ENCODE measurements at places on chromosomes 11 and 22.
A peak's percentile ranks its signal among the peaks of the same experiment; 100 is the strongest.

GRCh38 chr22:24695561-24696511, 78.7 kb downstream of the PIWIL3 start:
- no peak for DNase-seq

- DNase-seq: no peak
Observed at GRCh38 chr11:119709638-119710346, 19.2 kb downstream of the NECTIN1 start.

GRCh38 chr11:66970807-66971442, 4.2 kb upstream of the C11orf86 start:
- DNase-seq: no peak

DNA sequence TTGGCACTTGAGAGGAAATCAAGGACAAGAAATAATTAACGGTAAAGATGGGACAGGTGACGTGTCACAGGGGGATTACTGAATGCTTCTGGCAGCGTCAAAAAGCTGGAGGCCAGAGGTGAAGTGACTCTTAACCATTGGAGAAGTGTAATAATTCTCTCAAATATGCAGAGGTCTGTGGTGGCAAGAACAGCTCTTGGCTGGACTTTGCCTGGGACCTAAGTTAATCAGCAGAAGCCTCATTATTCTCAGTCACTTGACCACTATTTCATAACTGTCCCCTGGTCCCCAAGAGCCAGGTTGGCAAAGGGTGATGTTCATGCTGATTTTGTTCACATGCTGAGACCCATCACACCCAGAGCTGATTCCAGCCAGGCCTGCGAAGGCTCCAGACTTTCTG, 72.9 kb downstream of the TIMP3 start:
- no peak for DNase-seq

DNA sequence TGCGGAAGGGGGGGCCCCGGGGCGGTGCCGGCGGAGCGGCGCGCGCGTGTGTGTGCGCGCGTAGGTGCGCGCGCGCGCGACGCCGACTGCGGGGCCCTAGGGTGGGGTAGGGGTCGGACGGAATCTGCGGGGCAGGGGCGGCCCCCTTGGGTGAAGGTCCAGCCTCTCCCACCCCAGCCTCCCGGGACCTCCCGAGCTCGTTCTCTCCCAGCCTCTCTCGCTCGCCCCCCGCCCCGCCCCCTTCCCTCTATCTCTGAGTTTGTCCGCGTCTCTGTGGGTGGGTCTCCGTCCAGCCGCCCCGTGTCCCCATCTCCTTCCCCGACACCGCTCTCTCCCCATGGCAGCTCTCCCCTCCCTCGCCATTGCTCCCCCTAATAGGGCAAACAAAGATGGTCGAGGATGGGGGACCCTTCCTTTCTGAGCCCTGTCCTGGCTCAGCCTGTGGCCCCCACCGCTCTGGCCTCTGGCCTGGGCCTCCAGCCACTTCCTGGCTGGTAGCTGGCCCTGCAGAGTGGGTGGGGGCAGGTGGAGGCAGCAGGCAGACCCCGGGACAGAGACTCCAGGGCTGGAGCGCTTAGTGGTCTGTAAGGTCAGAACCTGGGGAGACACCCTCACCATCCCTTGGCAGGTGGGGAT, 33.0 kb upstream of the PRR5 start:
- peak; percentile 5 for DNase-seq

- DNase-seq: no peak
Observed at GRCh38 chr11:19730373-19730772, 17.7 kb downstream of the NAV2 start.

DNA sequence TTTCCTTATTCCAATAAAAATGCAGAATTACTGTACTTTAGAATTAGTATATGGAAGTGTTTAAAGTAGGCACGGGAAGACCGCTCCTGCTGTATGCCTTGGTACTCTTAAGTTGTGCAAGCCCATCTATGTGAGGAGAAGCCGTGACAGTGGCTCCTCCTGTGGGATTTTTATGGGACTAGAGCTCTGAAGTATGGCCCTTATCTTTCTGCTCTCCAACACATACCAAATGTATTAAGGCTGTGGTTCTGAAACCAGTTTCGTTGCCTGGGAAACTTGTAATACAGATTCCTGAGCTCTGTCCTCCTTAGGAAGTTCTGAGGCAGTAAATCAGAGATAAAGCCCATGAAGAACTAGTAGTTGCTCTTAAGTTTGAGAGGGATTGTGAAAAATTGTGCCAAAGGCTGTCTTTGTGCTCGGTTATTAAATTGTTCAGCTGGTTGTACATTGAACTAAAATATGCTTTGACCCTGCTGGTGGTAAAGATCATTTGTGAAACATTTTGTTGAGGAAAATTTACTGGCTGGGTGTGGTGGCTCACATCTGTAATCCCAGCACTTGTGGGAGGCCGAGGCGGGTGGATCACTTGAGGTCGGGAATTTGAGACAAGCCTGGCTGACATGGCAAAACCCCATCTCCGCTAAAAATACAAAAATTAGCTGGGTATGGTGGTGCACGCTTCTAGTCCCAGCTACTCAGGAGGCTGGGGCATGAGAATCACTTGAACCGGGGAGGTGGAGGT, 29.3 kb downstream of the RTN3 start:
- no peak for DNase-seq
